ENCODE measurements at places on chromosomes 1 and 21. TPM values are rescaled to one million over a fixed set of nuclear protein-coding genes. Genes with fewer than 3 reads are reported as not detected.

S100A7A gene
- not detected for total RNA-seq

SFN gene
- not detected for total RNA-seq

DNA sequence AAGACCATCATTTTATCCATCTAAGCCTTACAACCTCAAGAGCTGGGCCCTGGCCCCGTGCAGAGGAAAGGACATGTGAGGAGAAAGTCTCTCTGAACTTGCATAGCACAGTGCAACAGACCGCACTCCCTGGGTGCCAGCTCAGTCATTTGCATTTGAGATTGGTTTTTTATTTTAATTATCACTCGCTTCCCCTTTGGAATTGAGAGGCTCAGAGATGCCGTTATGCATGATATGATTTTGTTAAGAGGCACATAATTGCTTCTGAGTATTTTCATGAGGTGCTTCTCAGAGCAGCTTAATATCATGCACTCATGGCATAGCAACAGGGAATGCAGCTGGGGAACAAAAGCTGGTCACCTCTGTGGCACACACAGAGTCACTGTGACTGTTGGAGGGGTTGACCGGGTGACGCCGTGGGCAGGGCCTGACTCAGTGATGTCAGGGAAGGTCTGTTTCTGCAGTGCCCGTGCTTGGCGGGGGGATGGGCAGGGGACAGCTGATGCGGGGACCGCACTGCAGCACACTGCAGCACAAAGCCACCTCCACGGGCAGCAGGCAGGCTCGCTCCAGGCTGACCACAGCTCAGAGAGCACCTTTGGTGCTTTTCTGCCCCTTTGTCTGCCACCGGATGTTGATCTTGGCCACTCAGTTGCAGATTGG lies 43.2 kb upstream of the VAMP3 start:
- no peak for DNase-seq
- H3K4me1 ChIP-seq = peaks cover 14% of the 10 kb centered on the region
- H3K27ac ChIP-seq = no peak overlapping the region
- H3K27me3 ChIP-seq = no peaks in the 10 kb centered on the region

DNA sequence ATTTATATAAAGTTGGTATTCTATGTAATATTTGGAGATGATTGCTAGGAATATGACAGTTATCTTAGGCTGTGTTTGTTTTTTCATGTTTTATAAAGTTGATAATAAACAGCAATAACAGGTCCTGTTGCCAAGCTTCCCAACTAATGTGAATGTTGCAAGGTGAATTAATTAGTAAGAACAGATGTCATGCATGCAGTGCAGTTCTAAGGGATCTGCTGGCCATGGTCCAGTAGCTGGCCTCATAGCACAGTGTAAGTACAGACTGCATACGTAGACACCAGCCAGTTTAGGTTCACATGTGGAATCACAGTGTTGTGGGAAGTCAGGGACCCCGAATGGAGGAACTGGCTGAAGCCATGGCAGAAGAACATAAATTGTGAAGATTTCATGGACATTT lies 478.2 kb downstream of the NEGR1 start:
- H3K27me3 ChIP-seq = no peaks in the 10 kb centered on the region
- H3K36me3 ChIP-seq = no peaks in the 10 kb centered on the region
- H3K4me3 ChIP-seq = no peak overlapping the region
- DNase-seq = no peak
- H3K4me1 ChIP-seq = no peaks in the 10 kb centered on the region
- no peak overlapping the region for H3K27ac ChIP-seq

DNA sequence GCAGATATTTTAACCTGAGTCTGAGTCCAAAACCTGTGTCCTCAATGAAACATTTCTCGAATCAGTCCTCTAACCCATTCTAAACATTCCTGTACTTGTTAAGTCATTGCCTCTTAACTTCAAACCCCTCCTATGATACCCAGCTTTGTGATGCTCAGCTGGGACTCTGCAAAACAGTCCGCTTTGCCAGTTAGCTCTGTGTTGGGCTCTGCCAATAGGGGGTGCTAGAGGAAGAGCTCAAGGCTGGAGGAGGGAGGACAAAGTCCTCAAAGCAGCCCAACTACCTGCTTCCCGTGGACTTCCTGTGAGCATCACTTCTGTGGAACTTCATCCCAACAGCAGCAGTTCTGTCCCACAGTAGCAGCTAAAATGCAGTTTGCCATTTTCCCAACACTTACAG lies 38.1 kb upstream of the SYT14 start:
- no peak overlapping the region for H3K4me3 ChIP-seq
- H3K27ac ChIP-seq = no peak overlapping the region
- no peaks in the 10 kb centered on the region for H3K4me1 ChIP-seq
- no peaks in the 10 kb centered on the region for H3K27me3 ChIP-seq
- H3K36me3 ChIP-seq = no peaks in the 10 kb centered on the region
- DNase-seq = no peak
